ENCODE measurements at places on chromosomes 1 and 21.

DNA sequence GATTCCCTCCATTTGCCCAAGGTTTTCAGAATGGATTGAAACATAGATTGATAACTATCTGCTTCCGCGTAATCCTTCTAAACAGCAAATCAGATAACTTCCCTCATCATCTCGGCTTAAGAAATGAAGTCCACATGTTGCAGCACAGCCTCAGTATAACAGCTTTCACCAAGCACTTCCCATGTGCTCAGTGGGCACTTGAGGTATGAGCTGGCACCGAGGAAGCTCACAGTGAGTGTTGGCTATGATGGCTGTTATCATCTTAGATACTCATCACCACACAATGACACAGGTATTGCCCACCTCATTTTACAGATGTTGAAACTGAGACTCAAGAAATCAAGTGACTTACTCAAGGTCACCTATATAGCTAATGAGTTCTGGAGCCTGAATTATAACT, 43.2 kb downstream of the RCSD1 start:
- no peak for DNase-seq

GRCh38 chr1:239209591-239209990, 176.8 kb upstream of the CHRM3 start:
- DNase-seq, result no peak

DNA sequence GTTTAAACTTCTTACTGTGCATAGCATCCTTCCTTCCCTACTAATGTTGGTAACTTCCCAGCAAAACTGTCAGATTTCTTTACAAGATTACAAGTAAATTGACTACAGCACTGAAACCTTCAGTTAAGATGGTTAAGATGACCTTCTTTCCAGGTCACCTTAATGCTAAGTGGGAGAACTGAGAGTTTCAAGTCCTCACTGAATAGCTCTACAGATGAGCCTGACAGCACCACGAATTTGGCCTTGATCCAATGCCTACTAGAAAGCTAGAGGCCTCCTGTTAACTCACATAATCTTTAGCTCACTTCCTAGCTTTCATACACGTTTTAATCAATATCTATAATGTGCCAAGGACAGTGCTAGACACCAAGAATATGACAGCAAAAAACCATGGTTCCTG, 276.0 kb upstream of the PLD5 start:
- DNase-seq, result no peak

GRCh38 chr21:28833182-28833581, 159.5 kb downstream of the LTN1 start:
- DNase-seq, result no peak

GRCh38 chr1:10063878-10064277, 31.1 kb downstream of the UBE4B start:
- DNase-seq, result no peak

- DNase-seq, result no peak
These were observed 547.4 kb downstream of the LTN1 start for GRCh38 chr21:28445141-28445830.
